ENCODE measurements at places on chromosomes 7 and 10.

DNA sequence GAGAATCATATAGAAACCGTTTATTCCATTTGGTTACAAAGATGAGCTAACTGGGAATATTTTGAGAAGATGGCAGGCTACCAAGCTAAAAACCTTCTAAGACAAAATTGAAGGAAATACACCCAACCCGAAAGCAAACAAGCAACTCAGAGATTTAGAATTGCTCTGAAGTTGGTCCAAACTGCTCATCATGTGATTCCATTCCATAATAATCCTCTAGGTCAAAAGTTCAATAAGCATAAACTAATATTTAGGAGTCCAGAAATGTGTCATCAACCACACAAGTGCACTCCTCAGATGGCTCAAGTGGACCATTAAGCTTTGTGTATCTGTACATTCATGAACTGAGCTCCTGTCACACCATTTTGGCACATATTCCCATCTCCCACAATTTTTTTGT lies 28.7 kb downstream of the DGKI start:
- no peak for DNase-seq

DNA sequence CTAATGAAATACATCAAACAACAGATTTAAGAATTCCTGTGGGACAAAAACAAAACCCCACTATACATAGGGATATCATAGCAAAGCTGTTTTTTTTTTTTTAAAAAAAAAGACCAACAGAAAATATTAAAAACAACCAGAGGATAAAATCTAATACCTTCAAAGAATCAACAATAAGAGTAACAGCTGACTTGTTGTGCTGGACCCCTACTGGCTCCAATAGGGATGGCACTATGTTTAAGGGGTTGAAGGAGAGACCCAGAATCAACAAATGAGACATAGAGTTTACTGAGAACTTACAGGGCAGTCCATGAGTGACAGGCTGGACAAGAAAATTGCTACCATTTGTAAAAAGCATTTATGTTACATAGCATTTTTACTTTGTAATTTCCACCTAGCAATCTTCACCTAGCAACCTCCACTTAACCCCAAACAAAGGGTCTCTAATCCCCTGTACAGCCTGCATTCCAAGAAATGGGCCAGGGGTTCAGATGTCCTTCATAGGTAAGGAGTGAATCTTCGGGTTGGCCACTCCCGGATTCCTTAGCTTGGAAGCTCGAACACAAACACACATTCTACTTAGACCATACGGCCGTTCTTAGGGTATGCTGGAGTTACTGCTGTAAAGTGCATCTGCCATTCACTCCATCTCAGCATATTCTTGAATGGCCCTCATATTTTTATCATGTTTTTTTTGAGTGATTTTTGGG lies 25.8 kb downstream of the ASZ1 start:
- no peak for DNase-seq

DNA sequence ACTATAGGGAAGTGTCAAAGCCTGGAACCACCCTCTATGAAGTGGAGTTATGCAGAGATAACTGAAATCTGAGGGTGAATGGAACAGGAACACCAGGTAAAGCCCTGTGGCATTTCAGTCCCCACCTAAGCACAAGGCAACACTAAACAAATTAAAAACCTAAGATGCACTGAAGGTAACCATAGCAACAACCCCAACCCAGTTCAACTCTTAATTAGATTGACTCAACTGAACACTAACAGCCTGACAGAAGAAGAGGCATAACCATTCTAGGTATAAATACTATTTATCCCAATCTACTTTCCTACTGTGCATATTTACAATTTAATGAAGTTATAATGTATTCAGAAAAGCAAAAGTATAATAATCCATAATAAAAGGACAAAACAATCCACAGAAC lies 9.2 kb upstream of the GIMAP5 start:
- DNase-seq = no peak

GRCh38 chr7:85940798-85941197 lies 702.9 kb upstream of the GRM3 start:
- DNase-seq = no peak

DNA sequence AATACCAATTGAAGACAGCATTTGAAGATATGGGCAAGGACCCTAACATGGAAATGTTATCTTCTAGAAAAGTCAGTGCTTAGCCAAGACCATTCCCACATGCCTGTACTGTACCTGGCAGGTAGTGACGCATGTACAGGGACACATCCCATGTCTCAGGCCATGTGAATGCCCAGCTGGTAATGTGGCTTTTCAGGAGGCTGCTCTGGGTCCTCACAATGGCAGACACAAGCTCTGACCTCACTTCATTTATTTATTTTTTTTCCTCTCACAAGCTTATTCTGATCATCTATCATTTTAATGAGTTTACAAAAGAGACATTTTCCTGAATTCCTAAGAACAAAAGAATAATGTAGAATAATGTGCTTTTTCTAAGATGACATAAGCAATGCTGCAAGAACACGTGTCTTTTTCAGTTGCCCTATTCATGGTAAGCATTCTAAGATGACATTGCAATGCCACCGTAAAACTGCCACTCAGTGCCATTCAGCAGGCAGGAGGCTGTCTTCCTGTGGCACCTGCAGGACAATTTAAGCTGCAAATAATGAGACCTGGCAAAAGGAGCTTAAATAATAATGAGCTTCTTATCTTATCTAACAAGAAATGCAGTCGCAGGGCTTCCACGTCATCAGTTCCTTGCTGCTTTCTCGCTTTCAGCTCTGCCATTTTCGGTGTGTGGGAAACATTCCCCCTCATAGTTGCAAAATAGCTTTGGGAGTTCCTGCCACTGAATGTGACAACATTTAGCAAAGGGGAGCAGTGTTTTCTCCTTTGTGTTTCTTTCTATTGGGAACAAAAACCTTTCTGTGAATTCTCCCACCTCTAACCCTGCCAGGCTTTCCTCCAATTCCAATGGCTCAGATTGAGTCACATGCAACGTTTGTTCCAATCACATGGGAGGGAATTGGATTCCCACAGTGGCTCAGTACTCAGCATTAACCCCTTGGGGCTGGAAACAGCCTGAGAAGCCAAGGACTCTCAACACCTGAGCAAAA lies 113.0 kb downstream of the SEC23IP start:
- DNase-seq = no peak

Data from activated CD4-positive, CD25-positive, alpha-beta regulatory T cell (primary cell).